ENCODE measurements at places on chromosomes 5 and 9.

- no peak for DNase-seq
These were observed 19.0 kb upstream of the CRB2 start for GRCh38 chr9:123336959-123337358.

- DNase-seq: no peak
These were observed 21.2 kb downstream of the UBAP1 start for GRCh38 chr9:34200092-34200491.

GRCh38 chr5:22651355-22651754, 201.8 kb downstream of the CDH12 start:
- DNase-seq: no peak

- no peak for DNase-seq
These were observed 89.3 kb downstream of the FEM1C start for GRCh38 chr5:115455301-115455707.

GRCh38 chr5:107486489-107486888, 184.2 kb downstream of the EFNA5 start:
- peak; percentile 15 for DNase-seq

DNA sequence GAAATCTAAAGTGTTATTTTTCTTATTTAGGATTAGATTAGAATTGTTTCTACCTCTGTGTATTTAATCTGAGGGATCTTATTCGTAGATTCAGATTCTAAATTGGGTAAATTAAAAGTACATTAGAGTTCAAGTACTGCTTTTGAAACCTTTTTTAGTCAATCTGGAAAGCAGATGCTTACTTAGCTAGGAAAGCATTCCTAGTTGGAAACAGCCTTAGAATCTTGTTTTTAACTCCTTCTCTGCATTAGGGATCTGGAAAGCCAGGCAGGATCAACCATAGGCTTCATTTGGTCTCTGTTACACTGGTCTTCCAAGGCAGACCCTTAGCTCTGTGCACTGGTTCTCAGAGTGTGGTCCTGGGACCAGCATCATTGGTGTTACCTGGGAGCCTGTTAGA, 247.4 kb downstream of the NR3C1 start:
- DNase-seq: no peak

GRCh38 chr9:29873579-29873978, 2300.3 kb upstream of the C9orf72 start:
- no peak for DNase-seq
